Fibroblast of gingiva (primary cell): ENCODE measurements at places on chromosomes 12 and 14.
A peak's percentile ranks its signal among the peaks of the same experiment; 100 is the strongest.

- no peak for DNase-seq
These were observed 121.0 kb downstream of the FBXL14 start for GRCh38 chr12:1473418-1473817.

GRCh38 chr14:84670796-84671195 lies 859.1 kb upstream of the FLRT2 start:
- peak; percentile 12 for DNase-seq

DNA sequence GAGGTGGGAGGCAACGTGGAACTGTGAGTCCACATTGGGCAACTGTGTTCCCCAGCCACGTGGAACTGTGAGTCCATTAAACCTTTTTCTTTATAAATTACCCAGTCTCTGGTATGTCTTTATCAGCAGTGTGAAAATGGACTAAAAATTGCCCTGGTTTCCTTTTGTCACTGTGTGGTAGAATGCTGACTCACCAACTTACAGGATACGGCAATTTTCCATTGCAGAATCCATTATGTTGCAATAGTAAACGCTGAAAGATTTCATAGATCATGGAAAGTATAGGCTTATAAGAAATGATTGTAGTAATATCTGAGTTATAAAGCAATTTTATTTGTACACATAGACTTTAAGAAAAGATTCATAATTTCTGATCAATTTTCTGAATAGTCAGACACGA lies 93.0 kb downstream of the GTF2A1 start:
- peak; percentile 42 for DNase-seq

GRCh38 chr14:83548061-83548839 lies 1981.7 kb upstream of the FLRT2 start:
- DNase-seq, result peak; percentile 46

DNA sequence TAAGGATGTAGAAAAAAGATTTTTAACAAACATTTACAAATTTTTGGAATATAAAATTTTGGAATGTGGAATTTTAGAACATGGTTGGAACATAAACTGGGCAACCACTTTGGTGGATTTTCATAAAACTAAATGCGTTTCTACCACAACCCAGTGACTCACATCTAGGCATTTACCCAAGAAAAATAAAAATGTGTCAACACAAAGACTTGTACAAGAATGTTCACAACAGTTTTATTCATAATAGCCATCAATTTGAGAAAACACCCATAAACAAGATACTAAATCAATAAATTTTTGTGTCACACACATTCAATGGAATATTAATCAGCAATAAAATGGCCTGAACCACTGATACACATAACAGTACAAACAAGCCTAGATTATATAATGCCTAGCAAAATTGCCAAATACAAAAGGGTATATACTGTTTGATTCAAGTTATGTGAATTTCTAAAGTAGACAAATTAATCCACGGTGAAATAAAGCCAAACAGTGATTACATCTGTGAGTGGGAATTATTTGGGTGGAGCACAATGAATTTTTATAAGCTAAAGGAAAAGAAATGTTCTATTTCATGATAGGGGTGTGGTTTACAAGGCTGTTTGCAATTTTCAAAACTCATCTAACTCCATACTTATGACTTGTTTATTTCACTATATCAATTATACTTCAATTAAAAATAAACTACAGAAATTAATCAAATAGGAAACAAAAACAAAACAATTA lies 415.2 kb upstream of the OR4E1 start:
- DNase-seq, result no peak

GRCh38 chr12:104718304-104718929 lies 239.7 kb downstream of the SLC41A2 start:
- DNase-seq, result peak; percentile 37

GRCh38 chr12:130079279-130079678 lies 83.0 kb upstream of the FZD10 start:
- no peak for DNase-seq

DNA sequence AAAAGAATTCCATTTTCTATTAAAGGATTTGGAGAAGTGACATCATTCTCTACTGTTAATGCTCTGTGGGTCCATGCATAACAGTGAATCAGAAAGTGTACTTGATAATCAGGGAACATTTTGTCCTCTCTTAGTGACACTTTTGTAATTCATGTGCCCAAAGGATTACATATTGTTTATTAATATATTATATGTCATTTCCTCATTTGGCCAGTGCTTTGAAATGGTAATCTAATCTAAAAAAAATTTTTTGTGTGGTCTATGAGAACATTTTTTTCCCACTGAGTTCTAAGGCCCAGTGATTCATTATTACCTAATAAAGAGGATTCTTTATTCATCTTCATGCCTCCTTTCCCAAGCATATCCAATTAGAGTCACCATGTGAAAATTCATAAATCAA lies 79.7 kb upstream of the MYF6 start:
- DNase-seq, result peak; percentile 93

GRCh38 chr12:112870267-112870980 lies 36.3 kb upstream of the OAS1 start:
- no peak for DNase-seq

DNA sequence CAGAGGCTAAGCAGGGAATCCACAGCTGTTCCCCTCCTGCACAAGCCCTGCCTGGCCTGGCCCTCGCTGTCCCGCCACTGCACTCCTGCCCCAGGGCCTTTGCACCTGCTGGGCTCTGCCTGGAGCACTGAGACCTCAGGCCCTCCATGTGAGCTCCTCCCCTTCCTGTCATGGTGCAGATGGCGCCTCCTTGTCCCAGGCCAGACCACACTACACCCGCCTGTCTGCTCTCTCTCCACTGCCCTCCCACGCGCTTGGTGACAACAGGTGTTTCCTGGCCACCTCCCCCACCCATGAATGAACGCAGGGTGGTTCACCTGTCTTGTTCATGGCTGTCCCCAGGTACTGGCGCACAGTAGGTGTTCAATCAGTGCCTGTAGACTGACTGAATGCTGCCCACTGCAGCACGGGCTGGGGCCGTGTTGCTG lies 82.9 kb downstream of the NCOR2 start:
- no peak for DNase-seq

GRCh38 chr12:88944397-88944796 lies 364.1 kb upstream of the KITLG start:
- DNase-seq, result no peak

DNA sequence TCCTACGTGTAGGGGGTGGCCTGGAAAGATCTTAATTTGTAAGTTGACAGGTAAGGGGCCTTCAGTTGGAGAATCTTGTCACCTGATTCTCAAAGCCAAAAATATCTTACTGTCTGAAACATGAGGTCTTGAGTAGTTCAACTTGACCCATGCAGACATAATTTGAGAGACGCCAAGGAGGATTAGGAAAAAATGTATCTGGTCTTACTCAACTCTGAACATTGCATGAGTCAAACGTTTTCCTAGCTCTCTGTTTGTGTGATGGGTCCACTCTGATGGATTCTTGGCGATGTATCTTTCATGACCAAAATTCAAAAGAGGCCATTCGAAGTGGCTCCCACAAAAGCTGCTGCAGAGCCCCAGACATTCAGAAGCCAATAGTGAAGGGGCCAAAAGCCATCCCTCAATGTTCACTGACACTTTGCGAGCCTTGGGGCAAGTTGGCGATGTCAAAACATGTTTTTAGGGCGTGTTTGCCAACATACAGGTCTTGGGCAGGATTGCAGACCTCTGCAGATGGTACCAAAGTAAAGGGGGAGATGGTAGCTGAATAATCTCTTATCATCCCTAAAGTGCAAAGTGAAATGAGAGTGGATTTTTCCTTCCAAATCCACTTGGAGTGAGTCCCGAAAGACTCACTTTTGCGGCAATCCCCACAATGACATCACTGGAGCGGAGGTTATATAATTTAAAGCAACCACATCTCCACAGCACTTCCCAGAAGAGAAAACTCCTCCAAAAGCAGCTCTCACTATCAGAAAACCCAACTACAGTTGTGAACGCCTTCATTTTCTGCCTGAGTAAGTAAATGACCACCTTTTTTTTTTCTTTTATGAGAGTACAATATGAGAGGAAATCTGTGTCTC lies at the start of gene BDKRB1:
TSS of gene BDKRB1 (plus strand) at position 710 of the 866 bp plus-strand sequence. CDS start 7,473 bp downstream, outside the sequence.
- DNase-seq, result peak; percentile 77

GRCh38 chr12:126944684-126945083 lies 1322.3 kb upstream of the TMEM132C start:
- no peak for DNase-seq

DNA sequence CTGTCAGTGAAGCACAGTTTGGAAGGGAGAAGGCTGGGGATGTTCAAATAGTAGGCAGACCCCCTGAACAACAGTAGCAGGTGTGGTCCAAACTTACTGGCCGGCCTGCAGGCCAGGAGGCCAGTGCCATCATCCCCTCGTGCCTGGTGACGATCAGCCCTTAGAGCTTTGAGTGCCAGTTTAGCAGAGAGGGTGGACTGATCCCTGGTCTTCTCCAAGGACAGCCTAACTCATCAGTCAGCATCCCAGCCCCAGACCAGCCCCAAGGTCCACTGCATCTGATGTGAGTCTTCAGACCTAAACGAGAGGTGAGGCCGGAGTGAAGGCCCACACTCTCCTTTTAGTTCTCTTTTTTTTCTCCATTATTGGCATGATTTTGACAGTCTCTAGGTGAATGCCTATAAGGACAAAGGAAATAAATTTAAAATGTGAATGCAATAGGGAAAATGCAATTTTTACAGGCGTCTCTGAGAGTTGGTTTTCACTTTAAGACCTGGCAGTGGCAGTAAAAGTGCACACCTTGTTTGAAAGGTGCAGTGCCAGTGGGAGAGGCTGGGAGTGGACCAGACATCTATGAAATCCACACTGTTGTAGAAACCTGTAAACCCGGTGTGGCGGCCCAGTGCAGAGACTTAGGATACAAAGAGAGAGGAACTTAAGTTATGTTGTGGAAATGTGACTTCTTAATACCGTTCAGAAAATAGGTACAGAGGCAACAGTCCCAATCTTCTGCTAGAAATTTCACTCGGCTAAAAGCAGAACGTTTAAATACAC lies 311.2 kb downstream of the CACNA1C start:
- no peak for DNase-seq

GRCh38 chr14:24392325-24393091 lies 6.3 kb upstream of the NYNRIN start:
- no peak for DNase-seq

- DNase-seq, result no peak
These were observed 2.6 kb downstream of the GPR162 start for GRCh38 chr12:6824085-6824775.

DNA sequence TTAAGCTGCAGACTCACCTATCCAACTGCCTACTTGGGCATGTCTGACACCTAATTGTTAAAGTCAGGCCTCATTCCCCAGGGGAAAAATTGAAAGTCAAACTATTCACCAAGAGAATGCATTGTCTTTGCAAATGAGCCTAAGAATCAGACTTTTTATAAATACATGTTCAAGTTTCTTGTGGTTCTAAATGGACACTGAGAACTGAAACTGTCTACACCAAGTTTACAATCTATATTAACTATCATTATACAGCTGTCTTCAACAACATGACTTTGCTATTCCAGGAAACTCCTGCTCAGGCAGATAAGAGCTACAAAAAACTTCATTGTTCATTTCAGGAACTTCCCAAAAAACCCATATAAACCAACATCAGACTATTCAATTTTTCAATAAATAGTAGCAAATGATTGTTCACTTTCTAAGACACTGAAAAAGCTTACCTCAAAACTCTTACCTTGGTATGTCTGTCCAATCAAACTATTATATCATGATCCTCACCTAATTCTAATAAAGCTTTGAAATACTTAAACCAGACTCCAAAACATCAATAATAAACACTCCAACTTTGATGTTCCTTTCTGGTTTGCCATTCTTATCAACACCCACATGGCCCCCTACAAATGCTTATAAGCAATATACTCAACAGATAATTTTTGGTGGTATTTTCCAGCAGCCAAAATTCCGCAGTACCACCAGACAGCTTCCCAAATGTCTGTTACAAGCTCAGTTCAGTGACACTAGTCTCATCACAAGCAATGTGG lies 24.2 kb downstream of the CDK17 start:
- no peak for DNase-seq

DNA sequence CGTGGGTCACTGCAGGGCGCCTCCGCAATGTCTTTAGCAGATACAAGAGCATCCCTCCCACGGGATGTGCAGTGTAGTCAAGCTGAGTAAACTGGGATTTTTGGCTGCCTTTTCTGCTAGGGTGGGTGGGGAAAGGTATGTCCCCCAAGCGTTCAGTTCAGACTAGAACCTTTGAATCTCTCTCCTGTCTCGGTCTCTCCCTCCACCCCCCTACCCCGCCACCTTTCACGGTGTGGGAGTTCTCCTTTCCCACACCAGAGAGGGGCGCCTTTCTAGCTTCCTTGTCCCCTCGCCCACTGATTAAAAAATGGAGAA lies 525 bp upstream of the FAR2 start:
- DNase-seq, result peak; percentile 8

GRCh38 chr12:50402264-50403000 lies 1.7 kb downstream of the LARP4 start:
- no peak for DNase-seq

DNA sequence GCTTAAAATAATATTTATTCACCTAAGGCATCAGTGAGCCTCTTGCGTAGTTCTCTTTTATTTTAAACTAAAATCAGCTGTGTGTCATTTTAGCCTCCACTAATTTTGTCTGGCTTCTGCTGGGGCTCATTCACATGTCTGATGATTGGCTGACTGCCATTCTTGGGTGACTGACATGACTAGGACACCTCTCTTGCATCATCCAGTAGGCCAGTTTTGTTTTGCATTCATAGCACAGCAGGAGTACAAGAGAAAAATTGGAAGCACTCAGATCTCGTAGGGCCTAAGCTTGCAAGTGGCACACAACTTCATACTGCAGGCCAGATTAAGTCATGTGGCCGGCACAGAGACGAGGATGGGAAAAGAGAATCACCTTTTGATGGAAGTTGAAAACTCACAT lies 1226.5 kb downstream of the GALC start:
- no peak for DNase-seq

DNA sequence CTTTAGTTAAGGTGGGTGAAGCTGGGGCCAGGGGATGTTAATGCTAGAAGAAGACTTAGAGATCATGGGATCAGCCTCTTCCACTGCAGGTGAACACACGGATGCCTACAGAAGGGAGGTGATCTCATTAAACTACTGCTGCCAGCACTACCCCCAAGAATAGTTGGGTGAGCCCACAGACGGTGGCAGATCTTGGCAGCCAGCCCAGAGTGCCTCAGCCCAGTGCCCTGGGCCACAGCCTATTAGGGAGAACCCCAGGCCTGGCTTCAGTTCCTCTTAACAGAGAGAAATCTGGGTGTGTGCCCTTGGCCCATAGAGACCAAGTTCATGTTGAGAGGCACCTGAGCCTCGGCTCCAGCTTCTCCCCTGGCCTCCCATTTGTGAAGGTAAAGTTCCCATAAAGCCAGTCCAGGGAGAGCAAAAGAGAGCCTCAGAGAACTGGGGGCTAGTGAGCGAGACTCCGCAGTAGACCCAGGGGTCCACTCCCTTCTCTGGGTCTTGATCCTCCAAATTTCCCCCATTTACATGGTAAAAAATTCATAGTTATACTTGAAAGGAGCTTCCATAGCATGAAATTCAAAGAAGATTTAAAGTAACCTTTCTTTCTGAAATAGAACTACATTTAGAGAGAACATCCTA lies 125.0 kb upstream of the CCND2 start:
- no peak for DNase-seq

DNA sequence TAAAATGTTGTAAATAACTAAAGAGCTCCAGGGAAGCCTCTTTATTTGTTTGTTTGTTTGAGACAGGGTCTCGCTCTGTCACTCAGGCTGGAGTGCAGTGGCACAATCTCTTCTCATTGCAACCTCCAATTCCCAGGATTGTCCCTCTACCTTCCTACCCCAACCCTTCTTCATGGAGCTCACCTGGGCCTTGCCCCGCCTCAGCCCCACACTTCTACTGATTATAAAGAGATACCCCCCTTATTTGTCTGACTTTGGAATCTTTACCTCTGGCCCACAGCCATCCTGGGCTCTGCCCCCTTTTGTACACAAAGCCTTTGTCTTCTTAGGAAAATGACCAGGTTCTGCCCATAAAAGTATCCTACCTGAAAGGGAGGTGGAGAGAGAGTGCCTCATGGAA lies 9.1 kb upstream of the BLTP3B start:
- no peak for DNase-seq
